ENCODE measurements at places on chromosomes 13 and 19. TPM values are rescaled to one million over a fixed set of nuclear protein-coding genes. Genes with fewer than 3 reads are reported as not detected.

GRCh38 chr13:25541434-25542123 is 169.8 kb downstream of the ATP8A2 start:
- DNase-seq: no peak
- H3K4me1 ChIP-seq: no peaks in the 10 kb centered on the region
- no peak overlapping the region for H3K27ac ChIP-seq
- no peak overlapping the region for H3K4me3 ChIP-seq
- H3K36me3 ChIP-seq: no peaks in the 10 kb centered on the region

GRCh38 chr13:74761801-74762757 is 627.9 kb upstream of the KLF12 start:
- H3K36me3 ChIP-seq: no peaks in the 10 kb centered on the region
- H3K27me3 ChIP-seq: no peaks in the 10 kb centered on the region
- H3K4me1 ChIP-seq: no peaks in the 10 kb centered on the region
- DNase-seq: no peak

- peaks cover 35% of the 10 kb centered on the region for H3K4me1 ChIP-seq
- no peaks in the 10 kb centered on the region for H3K27me3 ChIP-seq
- no peak overlapping the region for H3K27ac ChIP-seq
- H3K4me3 ChIP-seq: no peak overlapping the region
Measured at GRCh38 chr13:111387945-111388600, 67.6 kb downstream of the TEX29 start.

GRCh38 chr13:37565425-37565824 is 33.1 kb downstream of the POSTN start:
- no peaks in the 10 kb centered on the region for H3K4me1 ChIP-seq
- no peak overlapping the region for H3K27ac ChIP-seq
- no peak overlapping the region for H3K4me3 ChIP-seq
- no peaks in the 10 kb centered on the region for H3K36me3 ChIP-seq
- no peak for DNase-seq

- no peak overlapping the region for H3K4me3 ChIP-seq
- no peak for DNase-seq
- H3K36me3 ChIP-seq: peaks cover 91% of the 10 kb centered on the region
- H3K27me3 ChIP-seq: no peaks in the 10 kb centered on the region
- H3K27ac ChIP-seq: no peak overlapping the region
- H3K4me1 ChIP-seq: no peaks in the 10 kb centered on the region
Measured at GRCh38 chr13:46778890-46779289, 18.1 kb downstream of the ESD start.

IGFL3 gene
- total RNA-seq: not detected

- no peaks in the 10 kb centered on the region for H3K27me3 ChIP-seq
- peak overlapping the region; percentile 97 for H3K27ac ChIP-seq
- peaks cover 15% of the 10 kb centered on the region for H3K4me1 ChIP-seq
- peaks cover 25% of the 10 kb centered on the region for H3K36me3 ChIP-seq
- peak overlapping the region; percentile 93 for H3K4me3 ChIP-seq
Measured at GRCh38 chr19:37594982-37595382, 306 bp downstream of the ZNF540 start.

FREM2 gene
- total RNA-seq: not detected

DNA sequence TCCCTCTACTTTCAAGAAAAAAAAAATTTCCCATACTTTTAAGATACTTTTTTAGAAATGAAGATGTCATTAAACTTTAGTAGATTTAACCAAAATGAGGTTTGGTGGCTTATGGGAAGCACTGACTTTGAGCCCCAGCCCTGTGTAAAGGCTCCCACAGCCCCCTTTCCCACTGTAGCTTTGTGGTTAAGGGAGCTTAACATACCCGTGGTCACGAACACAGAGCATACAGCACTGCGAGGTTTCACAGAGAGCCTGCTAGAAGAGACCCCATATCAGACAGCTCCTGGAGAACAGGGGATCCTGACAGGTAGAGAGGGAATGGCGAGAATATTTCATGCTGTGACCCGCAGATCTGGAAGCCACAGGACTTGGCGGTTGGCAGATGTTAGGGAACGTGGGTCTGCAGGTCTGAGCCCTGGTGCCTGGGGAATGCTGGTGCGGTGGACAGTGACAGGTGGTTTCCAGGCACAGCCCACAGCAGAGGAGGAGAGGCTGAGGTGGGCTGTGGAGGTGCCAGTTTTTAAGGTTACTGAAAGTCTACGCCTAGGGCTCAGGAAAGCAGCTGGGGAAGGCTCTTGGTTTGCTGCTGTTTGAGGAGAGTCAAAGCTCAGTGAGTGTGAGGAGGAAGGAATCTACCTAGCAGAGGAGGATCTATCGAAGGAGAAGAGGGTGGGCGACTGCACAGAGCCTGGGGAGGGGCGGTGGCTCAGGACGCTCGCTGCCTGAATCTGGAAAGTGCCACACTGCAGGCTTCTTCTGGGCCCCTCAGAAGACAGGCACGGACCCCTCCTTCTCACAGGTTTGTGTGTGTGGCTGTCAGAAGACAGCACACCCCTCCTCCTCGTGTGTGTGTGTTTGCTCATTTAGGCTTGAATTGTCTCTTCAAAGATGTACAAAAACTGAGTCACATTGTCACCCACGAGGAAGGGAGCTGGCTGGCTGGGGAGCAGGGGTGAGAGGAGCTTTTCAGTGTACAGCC is 49.9 kb downstream of the SLC7A9 start:
- no peaks in the 10 kb centered on the region for H3K27me3 ChIP-seq
- H3K36me3 ChIP-seq: no peaks in the 10 kb centered on the region
- peaks cover 3% of the 10 kb centered on the region for H3K4me1 ChIP-seq
- H3K27ac ChIP-seq: no peak overlapping the region
- no peak overlapping the region for H3K4me3 ChIP-seq

CEACAM16 gene
- not detected for total RNA-seq

DNA sequence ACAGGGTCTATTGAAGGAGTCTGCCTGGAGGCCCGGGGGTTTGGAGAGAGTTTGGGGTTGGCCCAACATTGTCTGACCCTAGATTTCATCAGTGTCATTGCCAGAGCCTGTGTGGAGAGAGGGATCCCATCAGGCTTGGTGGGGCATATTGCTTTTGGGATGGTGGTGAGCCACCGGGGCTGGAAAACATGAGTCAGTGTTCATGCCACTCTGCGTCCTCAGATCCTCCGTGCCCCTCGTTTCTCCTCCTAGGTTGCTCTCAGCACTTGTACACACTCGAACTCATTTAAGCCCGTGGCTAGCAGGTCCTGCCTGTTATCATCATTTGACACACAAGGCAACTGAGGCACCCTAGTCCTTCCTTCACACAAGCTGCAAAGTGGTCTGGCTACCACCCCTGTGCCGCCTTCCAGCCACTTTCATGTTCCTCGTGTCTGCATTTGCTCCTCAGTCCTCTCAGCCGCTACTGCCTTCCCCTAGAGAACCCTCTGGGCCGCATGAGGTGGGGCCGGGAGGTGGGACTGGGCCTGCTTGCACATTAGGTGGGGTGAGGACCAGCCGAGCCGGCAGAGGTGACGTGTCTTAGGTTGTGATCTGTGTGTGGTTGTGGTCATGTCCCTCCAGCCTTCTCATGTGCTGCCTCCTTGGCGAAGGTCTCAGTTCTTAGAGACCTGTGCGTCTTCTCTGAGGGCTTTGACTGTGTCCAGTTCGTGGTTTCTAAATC is 3.6 kb downstream of the NACC1 start:
- DNase-seq: no peak
- peaks cover 16% of the 10 kb centered on the region for H3K36me3 ChIP-seq
- H3K27ac ChIP-seq: no peak overlapping the region
- H3K27me3 ChIP-seq: no peaks in the 10 kb centered on the region
- no peak overlapping the region for H3K4me3 ChIP-seq

DNA sequence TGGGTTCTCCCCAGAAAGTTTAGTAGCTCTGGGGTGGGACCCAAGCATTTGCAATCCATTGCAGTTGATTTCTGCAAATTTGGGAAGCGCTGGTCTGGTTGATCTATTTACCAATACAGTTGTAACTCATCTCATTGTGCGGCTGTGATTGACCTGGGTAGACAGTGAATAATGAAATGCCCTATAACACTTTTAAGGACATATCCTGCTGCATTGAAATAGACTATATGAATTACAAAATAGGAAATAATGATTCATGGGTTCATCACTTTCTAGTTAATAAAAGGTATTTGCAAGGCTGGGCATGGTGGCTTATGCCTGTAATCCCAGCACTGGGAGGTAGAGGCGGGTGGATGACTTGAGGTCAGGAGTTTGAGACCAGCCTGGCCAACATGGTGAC is 59.0 kb upstream of the FARP1 start:
- H3K4me3 ChIP-seq: no peak overlapping the region
- H3K27ac ChIP-seq: no peak overlapping the region
- H3K4me1 ChIP-seq: no peaks in the 10 kb centered on the region
- no peak for DNase-seq
- no peaks in the 10 kb centered on the region for H3K27me3 ChIP-seq

DNA sequence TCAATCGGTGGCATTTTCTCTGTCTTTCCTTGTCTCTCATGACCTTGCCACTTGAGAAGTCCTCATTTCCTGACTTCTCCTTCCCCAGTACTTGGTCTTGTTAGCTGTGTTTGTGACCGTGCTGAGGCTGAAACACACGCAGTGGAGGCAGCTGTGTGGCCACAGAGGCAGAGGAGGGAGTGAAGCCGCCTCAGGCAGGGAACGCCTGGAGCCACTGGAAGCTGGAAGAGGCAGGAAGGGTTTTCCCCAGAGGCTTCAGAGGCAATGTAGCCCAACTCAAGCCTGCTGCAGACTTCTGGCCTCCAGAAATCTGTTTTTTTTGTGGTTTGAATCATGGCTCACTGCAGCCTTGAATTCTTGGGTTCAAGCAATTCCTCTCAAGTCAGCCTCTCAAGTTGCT is 29.2 kb upstream of the ARGLU1 start:
- DNase-seq: no peak
- H3K36me3 ChIP-seq: no peaks in the 10 kb centered on the region
- no peaks in the 10 kb centered on the region for H3K27me3 ChIP-seq
- no peak overlapping the region for H3K27ac ChIP-seq

- H3K4me1 ChIP-seq: peaks cover 6% of the 10 kb centered on the region
- no peak overlapping the region for H3K4me3 ChIP-seq
- H3K36me3 ChIP-seq: no peaks in the 10 kb centered on the region
Measured at GRCh38 chr19:50318438-50318837, 10.7 kb downstream of the KCNC3 start.

DNA sequence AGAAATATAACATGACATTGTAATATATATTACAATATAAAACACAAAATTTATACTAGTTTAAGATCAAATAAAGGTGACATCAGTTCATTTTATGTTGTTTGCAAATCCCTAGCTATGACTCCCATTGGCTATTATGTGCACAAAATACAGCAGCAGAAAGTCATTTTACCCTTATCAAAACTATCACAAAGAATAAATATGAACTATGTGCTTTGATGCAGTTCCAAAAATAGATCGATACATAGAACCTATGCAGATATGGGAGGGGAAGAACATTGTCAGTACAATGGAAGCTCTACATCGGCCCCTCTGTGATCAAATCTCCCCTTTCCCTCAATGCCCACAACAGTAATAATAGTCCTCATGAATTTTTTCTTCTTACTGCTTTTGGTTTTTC is 1038.1 kb upstream of the PCDH20 start:
- no peaks in the 10 kb centered on the region for H3K36me3 ChIP-seq
- no peak overlapping the region for H3K4me3 ChIP-seq
- no peaks in the 10 kb centered on the region for H3K4me1 ChIP-seq
- DNase-seq: no peak
- H3K27me3 ChIP-seq: no peaks in the 10 kb centered on the region

GRCh38 chr13:31286930-31287329 is 87.2 kb downstream of the B3GLCT start:
- H3K4me1 ChIP-seq: no peaks in the 10 kb centered on the region
- no peak overlapping the region for H3K4me3 ChIP-seq
- no peak overlapping the region for H3K27ac ChIP-seq
- peaks cover 7% of the 10 kb centered on the region for H3K36me3 ChIP-seq

PSG2 gene
- total RNA-seq: not detected

DNA sequence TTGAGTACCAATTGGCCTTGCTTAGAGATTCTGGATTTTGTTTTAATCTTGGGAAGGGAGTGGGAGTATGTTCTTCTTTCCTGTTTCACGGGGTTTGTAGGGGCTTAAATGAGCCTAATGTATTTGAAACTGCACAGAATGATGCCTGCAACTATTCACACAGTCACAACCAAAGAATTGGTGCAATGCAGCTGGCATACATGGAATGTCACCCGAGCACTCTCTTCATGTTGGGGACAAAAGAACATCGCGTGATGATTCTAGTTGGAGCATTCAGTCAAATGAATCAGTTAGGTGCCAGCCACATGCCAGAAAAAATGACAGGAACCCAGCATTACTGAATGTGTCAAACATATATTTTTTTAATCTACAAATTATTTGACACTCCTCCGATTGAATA is 22.1 kb downstream of the STARD13 start:
- H3K27me3 ChIP-seq: no peaks in the 10 kb centered on the region
- no peak for DNase-seq
- no peak overlapping the region for H3K4me3 ChIP-seq
- no peak overlapping the region for H3K27ac ChIP-seq

DNA sequence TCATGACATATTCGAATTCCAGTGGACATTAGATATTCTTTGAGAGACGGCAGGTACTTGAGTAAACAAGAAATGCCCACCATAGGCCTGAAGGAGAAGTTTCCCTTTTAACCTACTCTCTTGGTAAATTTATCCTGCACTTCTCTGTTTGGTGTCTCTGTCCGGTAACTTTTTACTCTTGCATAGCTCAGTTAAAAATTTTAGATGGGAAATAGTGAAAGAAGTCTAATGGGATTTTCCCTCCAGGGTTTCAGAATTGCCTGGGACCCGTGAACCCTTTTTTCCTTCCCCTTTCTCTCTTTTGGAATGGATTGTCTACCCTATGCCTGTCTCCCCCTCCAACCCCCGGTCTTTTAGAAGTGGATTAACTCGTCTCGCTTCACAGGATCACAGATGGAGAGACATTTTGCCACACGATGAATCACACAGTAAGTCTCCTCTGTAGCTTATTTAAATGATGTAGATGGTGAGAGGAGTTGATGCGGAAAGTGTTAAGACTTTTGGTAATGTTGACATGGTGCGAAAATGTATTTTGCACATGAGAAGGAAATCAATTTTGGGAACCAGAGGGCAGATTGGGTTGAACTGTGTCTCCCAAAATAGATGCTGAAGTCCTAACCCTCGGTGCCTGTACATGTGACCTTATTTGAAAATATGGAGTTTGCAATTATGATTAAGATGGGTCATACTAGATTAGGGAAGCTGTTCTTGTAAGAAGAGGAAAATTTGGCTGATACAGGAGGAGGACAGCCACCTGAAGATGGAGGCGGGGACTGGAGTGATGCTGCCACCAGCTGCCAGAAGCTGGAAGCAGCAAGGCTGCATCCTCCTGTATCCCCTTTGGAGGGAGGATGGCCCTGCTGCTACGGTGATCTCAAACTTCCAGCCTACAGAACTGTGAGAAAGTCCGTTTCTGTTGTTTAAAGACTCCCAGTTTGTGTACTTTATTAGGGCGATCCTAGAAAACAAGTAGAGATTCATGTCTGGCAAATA is 711 bp upstream of the MIPEP start:
- H3K36me3 ChIP-seq: peaks cover 2% of the 10 kb centered on the region
- DNase-seq: no peak
- H3K4me3 ChIP-seq: peak overlapping the region; percentile 81

CGB5 gene
- not detected for total RNA-seq

All from CD4-positive, alpha-beta T cell (primary cell).